ENCODE measurements at places on chromosomes 12 and 14.

DNA sequence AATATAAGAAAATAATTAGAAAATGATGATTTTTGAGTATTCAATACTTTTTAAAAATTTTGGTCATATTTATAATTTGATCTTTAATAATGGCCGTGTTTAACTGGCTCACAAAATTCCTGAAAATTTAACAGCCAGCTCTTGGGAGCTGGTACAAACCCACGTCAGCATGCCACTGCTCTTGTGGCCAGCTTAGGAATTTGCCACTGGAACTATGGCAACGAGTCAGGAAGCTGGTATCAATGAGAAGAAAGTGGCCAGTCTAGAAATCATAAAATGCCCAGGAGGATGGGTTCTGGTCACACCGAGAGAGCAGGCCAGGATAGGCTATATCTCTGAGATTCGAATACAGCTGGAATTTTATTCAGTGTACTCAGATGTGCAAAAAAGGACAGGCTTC is 72.2 kb upstream of the PLEKHG3 start:
- DNase-seq, result no peak

DNA sequence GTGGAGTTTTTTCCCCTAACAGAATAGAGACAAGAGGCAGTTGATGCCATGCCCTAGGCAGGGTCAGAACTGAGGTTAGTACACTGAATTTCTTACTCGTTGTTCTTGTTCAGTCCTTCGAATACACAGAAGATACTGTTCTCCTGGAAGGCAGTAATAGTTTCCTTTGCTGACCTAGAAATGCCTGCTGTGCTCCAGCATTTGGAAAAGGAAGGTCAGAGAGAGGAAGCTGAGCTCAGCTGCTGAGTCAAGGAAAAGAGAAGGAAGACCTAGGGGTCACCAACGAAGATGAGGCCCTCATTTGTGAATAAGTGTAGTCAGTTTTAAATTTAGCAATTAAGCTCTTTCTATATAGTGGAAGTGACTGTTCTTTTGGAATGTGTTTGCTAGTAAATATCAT is 100.1 kb downstream of the CRADD start:
- DNase-seq, result no peak

DNA sequence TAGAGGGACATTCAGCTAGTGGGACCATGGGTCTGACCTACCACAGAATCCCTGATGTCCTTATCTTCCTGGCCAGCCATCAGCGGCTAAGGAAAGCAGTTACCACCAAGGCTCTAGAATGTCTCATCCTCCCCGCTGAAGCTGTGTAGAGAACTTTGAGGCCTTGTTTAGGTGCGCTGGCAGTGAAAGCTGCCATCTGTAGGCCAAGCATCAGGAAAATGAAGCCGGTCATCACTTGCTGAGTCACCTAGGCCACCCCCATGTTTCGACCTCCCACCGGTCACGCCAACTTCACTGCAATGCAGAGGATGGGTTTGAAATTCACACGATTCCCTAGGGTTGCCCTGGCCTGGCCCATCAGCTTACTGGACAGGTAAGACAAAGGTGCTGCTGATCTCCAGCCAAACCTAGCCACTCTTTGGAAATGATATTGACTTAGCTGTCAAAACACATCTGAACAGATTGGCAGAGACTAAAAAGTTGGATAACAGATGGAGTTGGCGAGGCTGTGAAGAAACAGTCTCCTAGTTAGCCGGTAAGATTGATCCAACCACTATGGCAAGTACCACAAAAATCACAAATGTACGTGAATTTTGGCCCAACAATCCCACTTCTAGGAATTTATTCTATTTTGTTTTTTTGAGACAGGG is 52.0 kb downstream of the NOS1 start:
- no peak for DNase-seq

DNA sequence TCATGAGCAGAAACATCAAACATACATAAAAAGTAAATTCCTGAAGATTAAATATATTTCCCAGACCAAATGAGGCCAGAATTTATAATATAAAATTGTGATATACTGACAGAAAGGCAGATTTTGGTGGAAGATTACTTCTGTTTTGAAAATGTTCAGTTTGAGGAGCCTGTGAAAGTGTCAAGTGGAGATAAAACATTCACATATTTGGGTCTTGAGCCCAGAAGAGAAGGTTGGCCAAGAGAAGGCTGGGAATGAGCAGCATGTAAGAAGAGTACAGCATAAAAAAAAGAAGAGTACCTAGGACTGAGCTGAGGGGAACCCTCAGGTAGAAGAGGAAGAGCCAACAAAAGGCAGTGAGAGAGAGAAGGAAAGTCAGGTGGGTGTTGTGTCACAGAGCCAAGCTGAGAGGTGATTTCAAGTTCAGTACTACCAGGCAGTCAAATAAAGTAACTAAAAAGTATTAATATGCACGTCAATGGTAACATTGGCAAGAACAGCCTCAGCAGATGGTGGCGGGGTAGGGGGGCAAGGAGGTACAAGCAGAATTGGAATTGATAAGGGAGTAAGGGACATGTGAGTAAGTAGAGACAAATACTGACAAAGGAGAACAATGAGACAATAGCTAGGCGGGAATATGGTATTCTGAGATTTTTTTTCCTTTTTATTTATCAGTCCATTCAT is 120.7 kb upstream of the TTC7B start:
- DNase-seq, result no peak

GRCh38 chr14:29608861-29609260 is 318.8 kb downstream of the PRKD1 start:
- no peak for DNase-seq

DNA sequence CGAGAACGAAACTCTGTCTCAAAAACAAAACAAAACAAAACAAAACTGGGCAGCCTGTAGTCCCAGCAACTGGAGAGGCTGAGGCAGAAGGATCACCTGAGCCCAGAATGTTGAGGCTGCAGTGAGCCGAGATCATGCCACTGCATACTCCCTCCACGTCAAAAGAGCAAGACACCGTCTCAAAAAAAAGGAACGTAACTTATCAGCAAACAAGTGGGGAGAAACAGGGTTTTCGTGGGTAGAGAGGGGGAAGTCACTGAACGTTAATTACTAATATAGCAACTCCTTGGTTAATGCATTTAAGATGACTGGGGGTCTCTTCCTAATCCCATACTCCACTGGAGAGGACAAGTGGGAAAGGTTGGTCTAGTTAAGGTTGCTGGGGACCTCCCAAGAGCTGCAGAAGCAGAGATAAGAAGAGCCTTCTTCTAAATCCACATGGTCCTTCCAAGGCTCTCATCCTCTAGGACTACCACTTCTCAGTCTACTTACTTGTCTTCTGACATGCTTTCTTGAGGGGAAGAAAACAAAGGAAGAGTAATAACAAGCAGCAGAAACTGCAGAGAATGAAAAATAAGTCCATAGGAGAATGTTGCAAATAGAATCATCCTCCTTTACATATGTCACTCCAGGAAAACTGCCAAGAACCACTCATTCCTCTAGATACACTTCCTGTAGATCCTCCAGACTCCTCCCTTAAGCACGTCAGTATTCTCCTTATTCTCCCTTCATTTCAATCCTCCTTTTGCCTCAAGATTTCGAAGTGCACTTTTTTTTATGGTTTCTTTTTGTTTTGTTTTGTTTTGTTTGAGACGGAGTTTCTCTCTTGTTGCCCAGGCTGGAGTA is 5.8 kb downstream of the NUMB start:
- DNase-seq, result no peak

GRCh38 chr12:56804684-56805083 is 41.6 kb downstream of the HSD17B6 start:
- DNase-seq, result no peak

- DNase-seq, result no peak
Measured at GRCh38 chr12:95480230-95480629, 6.3 kb downstream of the METAP2 start.

Measured in SIG-M5 (cell line).